ENCODE measurements at places on chromosomes 4 and X.
A peak's percentile ranks its signal among the peaks of the same experiment; 100 is the strongest.

- DNase-seq: peak; percentile 87
Observed at GRCh38 chr4:46974891-46975543, 18.4 kb downstream of the GABRA4 start.

DNA sequence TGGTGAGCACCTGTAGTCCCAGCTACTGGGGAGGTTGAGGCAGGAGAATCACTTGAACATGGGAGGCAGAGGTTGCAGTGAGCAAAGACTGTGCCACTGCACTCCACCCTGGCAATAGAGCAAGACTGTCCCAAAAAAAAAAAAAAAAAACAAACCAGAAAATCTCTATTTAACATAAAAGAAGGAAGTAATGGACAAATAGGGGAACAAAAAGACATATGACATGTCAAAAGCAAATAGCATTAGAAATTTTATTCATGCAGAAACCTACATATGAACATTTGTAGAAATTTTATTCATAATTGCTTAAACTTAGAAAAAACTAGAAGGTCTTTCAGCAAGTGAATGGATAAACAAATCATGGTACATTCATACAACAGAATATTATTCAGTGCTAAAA lies 97.1 kb upstream of the SH3RF1 start:
- DNase-seq: no peak

- no peak for DNase-seq
Observed at GRCh38 chrX:154374313-154375155, at the start of gene FLNA. Gene FLNA (minus strand): TSS chrX:154374634. CDS start chrX:154371245, 3,389 bp downstream.

DNA sequence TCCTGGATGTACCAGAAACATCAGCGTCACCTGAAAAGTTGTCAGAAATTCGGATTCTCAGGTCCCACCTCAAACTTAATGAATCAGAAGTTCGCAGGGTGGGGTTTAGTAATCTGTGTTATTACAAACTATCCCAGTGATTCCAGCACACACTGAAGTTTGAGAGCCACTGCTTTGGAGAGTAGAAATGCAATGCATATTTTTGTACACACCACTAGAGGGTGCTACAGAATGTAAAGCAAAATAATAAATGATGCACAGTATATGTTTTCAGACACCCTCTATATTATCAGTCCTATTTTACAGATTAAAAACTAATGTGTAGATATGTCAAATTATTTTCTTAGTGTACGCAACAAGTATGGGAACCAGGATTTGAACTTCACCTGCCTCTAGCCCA lies 2.4 kb upstream of the MORF4L2 start:
- peak; percentile 26 for DNase-seq

DNA sequence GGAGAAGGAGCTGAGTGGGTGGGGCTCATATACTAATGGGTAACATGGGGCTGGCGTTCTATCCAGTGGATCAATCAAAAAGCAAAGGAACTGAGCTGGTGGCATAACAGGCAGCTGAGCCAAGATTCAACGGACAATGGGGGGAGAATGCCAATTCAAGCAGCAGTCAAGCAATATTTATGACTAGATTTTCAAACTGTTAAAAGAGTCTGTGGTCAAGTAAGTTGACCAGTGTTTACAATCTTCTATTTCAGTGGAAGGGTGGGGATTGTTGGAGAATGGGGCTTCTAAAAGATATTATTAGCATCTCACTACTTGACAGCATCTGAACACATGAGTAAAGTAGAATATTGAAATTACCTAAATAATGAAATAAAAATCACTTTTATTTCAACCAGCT lies 64.9 kb upstream of the SCRG1 start:
- DNase-seq: no peak

Measured in NCI-H2081 treated with DMSO at 0.1 percent for 48 hours (cell line).